ENCODE measurements at places on chromosomes 1 and 21.

GRCh38 chr1:119766374-119766794 is 2.3 kb downstream of the HMGCS2 start:
- DNase-seq: no peak

DNA sequence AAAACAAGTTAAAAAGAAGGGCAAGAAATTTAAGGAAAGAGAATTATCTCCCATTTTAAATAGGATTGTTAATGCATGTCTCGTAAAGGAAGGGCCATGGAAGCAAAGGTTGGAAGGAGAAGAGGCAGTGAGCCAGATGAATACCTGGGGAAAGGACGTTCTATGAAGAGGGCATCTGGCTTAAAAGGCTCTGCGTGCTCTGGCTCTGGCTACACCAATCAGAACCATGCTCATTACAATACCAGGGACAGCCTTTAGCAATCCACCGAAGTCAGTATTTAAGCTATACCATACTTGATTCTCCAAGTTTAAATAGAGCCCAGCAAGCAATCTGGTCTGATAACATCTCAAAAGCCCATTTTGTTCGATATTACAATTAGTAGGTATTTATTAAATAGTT is 58.5 kb upstream of the C1orf87 start:
- no peak for DNase-seq

DNA sequence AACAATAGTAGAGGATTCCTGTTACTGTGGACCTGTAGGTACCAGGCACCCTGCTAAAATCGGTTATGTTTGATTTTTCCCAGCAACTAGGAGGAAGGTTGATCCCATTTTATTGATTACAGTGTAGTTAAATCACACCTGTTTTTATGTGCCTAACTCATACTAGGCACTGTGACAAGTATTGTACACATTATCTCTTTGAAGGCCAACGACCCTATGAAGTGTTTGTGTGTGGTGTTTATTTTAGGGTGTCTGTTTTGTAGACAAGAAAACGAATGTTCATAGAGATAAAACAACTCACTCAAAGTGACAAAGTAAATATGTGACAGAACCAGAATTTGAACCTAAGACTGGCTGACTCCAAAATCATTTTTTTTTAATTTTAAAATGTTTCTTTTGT is 49.5 kb downstream of the FGGY start:
- no peak for DNase-seq

DNA sequence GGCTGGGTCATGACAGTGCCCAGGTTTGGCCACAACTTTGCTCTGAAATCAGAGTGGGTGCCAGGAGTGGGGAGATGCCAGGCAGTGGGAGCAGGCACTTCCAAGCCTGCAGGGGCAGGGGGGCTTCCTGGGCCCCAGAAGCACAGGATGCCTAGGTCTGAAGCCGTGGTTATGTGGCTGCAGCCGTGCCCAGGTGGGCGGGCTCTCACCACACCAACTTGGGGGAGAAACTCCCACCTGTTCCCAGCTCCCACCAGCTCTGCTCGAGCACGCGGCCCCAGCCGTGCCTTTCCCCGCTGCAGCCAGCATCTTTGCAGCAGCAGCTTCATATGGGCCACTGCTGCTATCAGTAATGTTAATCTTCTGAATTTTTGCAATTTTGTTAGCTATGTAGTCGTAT is 331.4 kb downstream of the USP25 start:
- DNase-seq: no peak
